Stimulated activated effector memory CD8-positive, alpha-beta T cell treated with anti-CD3 and anti-CD28 coated beads, Interleukin-12 subunit alpha, Interleukin-12 subunit beta, amount 100 ng/mL, for 72 hours (primary cell): ENCODE measurements at places on chromosomes 5 and 9.
A peak's percentile ranks its signal among the peaks of the same experiment; 100 is the strongest.

DNA sequence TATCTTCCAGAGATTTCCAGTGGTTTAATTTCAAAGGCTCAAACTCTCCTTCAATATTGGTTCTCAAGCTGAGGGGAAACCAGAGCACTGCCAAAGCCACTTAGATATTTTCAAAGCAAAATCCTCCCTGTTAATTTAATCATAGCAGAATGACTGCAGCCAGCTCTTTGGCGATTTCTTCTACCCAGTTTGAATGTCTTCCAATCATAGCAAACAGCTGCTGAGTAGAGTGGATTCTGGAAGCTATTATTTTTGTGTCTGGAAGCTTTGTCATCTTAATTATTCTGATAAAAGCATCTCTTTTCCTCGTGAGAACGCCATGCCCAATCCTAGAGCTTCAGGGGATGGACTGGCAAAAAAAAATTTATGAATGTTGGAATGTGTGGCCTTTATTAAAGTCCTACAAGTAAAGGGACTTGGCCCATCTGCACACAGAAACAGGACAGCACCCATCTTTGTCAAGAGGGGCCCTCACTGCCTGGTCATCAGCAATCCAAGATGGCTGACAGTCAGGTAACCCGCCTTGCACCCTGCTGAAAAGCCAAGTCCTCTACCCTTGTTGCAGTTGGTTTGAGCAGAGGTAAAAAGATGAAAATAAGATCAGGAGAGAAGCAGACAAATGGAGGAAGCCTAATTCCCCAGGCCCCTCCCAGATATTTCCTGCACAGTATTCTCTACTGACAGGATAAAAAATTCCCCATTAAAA lies 125.1 kb downstream of the SUSD1 start:
- DNase-seq, result no peak

GRCh38 chr5:66821688-66822429 lies 225.7 kb downstream of the MAST4 start:
- DNase-seq, result peak; percentile 14

GRCh38 chr9:34589636-34590380 lies at the start of gene CNTFR:
CNTFR (minus strand) TSS chr9:34589724; CDS start chr9:34568981, 20,743 bp downstream.
- no peak for DNase-seq

DNA sequence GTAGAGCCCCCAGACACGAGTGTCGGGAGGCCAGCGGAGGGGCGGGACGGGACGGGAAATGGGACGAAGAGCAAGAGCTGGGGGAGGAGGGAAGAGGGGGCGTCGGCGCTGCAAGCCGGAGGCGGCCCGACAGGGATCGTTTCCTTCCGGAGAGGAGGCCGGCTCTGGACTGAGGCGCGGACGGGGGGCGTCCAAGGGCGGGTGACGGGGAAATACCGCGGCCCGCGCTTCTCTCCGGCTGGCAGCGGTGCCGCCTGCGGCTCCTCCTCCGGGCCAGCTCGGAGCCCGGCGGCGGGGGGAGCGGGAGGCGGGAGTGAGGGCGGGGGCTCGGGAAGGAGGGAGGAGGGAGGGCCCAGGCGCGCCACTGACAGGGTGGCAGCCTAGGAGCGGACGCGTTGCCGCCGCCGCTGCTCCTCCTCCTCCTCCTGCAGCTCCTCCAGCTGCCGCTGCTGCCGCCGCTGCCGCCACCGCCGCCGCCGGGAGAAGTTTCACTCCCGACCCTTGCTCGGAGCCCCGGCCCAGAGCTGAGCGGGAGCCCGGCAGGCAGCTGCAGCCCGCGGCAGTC lies at the start of gene CHSY3:
CHSY3 (plus strand) TSS at position 364 of the 565 bp plus-strand sequence.
- DNase-seq, result peak; percentile 2

DNA sequence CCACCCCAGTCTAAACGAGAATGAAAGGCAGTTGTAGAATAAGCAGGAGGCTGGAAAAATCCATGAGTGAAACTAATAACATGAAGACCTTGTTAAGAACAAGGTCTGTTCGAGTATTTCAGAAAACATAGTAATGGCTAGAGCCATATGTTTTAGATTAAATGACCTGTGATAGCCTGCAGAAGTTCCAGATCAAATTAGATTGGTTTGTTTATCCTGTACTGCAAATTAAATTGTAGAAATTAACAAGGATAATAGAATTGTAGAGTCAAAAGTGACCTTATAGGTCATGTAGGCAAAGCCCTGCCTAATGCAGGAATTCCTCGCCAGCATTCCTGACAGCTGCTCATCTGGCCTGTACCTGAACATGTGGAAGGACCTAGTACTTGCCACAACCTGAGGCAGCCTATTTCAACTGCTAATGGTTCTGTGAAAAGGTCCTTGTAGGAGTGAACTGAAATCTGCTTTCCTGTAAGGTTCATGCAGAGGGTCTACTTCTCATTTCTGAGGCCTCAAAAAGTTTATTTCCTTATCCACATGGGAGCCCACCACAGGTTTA lies 17.2 kb downstream of the LIX1 start:
- no peak for DNase-seq

DNA sequence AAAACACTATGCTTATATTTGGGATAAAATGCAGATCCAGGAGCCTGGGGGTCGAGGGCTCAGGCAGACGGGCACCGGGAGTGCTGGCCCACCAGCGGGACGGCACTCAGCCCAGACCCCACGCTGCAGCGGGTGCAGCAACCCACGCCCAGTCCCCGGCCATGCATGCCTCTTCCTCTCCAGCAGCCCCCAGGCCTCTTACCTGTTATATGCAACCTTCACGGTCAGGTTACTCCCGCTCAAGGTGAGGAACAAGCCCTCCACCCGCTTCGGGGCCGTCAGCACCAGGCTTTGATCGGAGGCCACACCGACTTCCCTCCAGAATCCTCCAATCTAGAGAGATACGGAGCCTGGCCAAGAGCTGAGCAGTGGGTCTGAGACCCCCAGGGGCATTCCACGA lies 1.2 kb downstream of the LCN8 start:
- no peak for DNase-seq

GRCh38 chr9:115838417-115838816 lies 315.2 kb upstream of the PAPPA start:
- no peak for DNase-seq

- DNase-seq, result no peak
These were observed 19.8 kb downstream of the JADE2 start for GRCh38 chr5:134545070-134545868.
